ENCODE measurements at places on chromosomes 1 and 21.
A peak's percentile ranks its signal among the peaks of the same experiment; 100 is the strongest.

DNA sequence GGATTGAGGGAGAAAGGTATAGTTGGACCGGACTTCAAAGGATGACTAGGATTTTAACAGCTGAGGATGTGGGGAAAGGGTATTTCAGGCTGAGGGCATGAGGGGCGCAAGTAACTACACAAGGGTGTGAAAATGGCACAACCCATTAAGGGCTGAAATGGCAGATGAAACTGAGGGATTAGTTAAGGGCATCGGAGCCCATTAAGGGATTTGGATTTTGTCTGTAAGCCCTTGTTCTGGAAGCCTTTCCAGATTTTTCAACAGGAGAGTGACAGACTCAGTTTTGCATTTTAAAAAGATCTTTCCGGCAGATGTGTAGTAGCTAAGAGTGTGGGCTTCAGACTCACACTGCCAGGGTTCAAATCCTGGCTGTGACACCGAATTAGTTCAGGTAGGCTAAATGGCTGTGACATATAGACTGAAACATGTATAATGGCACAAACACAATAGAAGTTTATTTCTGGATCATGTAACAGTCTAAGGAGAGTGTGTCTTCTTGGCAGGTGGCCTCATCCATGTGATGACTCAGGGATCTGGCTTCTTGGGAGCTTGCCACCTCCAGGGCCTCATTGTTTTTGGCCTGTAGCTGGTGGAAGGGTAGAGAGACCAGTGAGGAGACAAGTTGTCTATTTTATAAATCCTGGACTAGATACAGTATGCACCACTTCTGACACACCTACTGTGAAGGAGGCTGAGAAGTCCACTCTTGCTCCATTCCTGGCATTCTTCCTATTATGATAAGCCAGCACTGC lies 49.6 kb downstream of the UBE2T start:
- DNase-seq, result no peak

DNA sequence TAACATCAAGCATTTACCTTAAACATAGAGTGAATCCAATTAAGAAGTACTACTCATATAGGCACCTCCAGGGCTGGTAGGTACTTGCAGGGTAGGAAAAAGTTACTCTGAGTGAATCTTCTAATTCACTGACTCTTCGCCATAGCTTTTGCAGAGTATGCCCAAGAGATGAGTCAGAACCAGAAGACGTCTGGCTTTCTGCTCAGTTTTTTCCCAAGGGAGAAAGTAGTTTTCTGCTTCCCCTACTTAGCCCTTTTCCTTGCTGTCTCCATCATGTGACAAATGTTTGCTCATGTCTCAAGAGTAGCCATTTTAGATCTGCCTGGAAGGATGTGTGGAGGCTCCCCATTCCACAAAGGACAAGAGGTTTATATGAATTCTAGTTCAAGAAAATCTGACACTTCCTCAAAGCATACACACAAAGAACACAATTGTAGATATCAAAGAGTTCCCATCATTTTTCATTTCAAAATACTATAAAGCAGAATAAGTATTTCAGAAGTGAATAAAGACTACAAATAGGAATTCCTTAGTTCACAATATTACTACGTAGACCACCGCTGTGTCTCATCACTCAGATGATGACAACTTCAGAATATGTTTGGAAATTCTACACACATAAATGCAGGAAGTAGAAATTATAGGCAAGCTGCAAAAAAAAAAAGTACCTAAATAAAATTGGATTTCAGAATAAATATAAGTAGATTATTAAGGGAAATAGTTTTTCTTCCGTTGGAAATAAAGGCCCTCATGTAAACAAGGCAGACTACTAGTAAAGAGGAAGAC lies 98.5 kb downstream of the ASH1L start:
- DNase-seq, result no peak

GRCh38 chr1:182662121-182662890 lies 22.1 kb downstream of the RGS8 start:
- no peak for DNase-seq

DNA sequence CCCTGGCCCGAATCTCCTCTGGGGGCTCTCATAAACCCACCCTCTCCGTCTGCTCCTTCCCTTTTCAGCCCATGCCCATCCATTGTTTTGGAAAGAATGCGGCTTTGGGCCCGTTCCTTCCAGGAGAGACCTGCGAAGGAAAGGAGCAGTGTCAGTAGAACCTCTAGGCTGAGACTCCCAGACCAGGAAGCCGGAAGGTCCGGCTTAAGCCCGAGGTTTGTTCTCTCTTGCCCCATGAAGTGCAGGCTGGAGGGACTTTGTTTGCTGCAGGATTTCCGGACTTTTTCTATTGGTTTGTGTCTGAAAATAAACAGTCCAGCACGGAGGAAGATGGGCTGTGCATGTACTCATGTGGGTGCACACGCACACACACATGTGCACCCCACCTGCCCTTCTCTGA lies 49.8 kb downstream of the ELK4 start:
- DNase-seq, result no peak

GRCh38 chr1:56529801-56530200 lies 49.6 kb downstream of the PLPP3 start:
- no peak for DNase-seq

- no peak for DNase-seq
Measured at GRCh38 chr1:241034203-241034936, 322.6 kb downstream of the RGS7 start.

DNA sequence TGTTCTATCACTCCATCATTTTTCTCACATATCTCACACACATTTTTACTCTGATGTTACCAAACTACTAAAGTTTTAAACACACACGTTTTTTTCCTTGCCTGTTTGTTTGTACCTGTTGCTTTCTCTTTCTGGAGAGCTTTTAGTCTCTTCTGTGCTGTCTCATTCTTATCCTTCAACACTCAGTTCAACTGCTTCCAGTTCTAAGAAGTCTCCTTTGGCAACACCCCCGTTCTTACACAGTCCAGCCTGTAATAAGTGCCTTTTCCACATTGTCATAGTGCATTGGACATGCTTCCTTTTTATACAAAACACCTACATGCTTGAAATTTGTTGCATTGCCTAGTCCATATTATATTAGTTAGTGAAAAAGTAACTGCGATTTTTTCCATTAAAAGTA lies 360.2 kb upstream of the BRINP3 start:
- no peak for DNase-seq

DNA sequence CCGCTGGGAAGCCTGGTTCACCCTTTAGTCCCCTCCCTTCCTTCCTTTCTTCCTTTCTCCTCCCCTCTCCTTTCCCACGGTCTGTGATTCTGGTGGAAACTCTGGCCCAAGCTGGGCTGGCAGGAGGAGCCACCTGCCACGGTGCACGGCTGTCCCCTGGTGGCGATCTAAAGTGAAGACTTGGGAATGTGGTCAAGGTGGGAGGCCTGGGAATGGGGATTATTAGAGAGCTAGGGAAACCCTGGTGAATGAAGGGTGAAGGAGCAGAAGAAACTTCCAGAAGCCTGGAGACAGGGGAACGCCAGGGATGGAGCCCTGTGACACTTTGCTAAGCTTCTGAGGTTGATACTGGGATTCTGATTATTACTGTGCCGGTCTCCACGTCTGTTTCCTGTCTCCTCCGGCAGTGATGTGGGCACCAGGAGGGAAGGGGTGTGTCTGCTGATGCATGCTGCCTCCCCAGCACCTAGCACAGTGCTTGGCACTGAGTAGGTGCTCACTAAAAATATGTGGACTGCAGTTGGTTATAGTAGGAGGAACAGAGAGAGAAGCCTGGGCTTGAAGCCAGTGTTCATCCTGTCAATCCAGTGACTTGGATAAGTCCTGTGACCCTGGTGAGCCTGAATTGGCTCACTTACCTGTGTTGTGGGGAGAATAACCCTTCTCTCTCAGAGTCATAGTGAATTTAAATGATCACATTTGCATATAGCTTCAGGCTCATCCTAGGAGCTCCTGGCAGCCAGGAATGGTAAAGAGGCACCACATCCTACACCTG lies 71.2 kb upstream of the NBPF3 start:
- DNase-seq, result peak; percentile 63

DNA sequence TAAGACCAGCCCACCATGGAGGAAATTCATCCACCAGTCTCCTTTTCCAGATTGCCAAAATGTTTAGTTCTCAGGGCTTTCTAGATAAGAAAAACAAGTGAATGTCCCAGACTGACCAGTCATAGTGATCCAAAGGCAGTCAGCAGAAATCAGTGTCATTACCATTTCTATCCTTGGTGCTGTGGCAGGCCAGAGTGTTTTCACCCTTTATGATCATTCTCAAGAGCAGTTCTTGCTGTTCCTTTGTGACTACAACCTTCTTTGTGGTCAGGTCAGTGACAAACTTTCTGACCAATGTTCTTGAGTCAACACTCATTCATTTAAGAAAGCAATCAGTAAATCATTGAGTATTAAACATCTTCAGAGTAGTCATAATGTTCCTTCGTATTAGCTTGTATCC lies 7.3 kb upstream of the DHCR24 start:
- DNase-seq, result no peak

- DNase-seq, result no peak
Measured at GRCh38 chr21:42499444-42500112, 3.6 kb upstream of the RSPH1 start.

DNA sequence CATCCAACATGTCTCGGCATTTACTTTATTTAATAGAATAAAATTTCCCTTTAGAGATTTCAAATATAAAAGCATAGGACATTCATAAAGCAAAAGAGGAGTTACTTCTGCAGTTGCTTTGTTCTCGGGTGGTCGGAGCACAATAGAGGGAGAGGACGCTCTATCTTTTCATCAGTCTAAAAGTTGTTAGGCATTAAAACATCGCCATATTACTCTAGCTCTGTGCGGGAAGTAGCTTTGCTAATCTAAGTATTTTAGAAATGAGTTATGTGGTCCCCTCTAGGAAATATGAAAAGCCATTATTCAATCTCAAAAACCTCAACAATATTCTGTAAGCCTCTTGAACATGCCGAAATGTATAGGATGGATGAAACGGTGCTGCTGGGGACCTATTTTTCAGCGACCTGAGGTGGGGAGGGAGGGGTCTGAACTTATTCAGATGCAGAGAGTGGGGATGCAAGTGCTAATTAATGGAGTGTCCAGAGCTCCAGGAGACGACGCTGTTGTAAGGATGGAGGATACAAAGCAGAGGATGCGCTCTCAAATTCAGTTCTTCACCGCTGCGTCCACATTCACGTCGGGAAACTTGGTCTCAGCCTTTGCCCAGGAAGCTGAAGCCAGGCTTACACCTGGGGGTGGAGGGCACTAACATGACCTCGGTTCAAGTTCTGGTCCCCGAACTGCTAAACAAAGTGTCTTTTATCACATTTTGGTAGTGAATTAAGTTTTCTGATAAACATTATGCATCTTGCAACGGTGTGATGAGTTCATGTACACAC lies 6.3 kb downstream of the CDKN2C start:
- no peak for DNase-seq

- DNase-seq, result no peak
Measured at GRCh38 chr1:205458777-205459566, 3.1 kb upstream of the BLACAT1 start.

DNA sequence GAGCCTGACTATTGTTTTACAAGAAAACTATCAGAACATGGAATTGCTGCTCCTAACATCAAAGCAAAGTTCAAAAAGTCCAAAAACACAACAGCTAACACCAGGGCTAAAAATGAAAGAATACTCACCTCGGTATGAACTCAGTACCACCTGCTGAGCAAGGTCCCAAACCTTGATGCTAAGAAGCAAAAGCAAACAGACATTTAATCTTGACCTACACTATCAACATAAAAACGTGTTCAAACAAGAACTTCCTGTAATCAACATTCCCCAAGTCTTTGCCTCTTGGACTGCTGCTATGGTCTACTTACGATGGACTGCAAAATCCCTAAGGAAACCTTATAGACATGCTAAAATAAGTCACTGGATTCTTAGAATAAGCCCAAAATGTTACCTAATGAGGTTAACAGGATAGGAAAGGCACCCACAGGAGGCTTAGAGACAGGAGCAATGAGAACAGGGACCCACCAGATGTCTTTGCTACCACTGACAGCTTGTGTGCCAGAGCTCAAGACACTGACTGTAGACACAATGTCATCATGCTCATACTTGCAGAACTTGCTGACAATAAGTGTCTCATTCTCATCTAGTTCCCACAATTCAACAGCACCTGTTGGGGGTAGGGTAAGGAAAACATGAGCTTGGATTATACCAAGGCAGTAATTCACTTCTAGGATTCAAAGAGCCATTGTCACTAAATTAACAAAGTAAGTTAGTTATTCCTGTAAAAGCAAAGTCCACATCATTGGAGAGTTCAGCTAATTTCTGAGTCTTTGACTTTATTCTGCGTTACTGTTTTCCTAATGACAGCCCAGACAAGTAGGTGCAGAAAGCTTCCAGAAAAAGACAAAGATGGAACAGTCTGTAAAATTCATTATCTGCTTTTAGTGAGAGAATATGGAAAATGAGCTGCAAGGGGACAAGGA lies 1.8 kb downstream of the WDR77 start:
- no peak for DNase-seq

GRCh38 chr1:23422241-23422877 lies 2.2 kb downstream of the TCEA3 start:
- peak; percentile 9 for DNase-seq

GRCh38 chr1:25977801-25978200 lies 20.1 kb downstream of the PAFAH2 start:
- no peak for DNase-seq

GRCh38 chr21:42144679-42145568 lies 73.8 kb downstream of the UMODL1 start:
- no peak for DNase-seq

DNA sequence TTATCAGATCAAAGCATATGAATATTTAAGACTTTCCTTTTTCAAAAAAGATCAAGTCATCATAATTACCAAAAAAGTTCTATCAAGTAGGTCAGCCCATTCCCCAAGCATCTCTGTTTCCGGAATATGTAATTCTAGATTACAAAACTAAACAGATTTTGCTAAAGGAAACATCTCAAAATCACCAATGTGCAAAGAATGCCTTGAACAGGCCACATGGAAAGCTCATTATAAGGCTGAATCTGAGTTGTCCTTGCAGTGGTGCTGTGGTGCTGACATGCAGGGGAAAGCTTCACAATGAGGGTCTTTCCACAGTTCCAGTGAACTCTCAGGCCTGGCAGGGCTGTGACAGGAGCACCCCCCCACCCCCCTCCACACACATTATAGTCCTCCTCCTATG lies 240.9 kb downstream of the OMA1 start:
- no peak for DNase-seq

DNA sequence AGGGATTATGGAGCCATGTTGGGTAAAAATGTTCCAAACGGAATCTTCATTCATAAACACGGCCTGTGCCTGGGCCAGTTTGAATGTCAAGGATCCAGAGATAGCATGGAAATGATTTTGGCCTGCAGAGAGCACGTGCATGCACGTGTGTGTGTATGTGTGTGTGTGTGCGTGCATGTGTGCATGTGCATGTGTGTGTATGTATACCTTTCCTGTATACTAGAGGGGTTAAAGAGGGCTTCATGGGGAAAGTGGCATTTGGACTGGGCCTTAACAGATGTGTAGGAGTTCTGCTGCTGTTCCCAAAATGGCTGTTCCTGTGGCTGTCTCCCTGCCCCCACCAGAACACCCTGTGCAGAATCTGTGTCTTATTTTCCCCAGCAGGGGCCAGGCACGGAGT lies 21.7 kb downstream of the TTC39A start:
- no peak for DNase-seq

All from T-helper 9 cell (primary cell).